GM20000 (cell line): ENCODE measurements at places on chromosomes 7 and 10.

- no peak for DNase-seq
Observed at GRCh38 chr7:126529833-126530232, 722.9 kb downstream of the GRM8 start.

DNA sequence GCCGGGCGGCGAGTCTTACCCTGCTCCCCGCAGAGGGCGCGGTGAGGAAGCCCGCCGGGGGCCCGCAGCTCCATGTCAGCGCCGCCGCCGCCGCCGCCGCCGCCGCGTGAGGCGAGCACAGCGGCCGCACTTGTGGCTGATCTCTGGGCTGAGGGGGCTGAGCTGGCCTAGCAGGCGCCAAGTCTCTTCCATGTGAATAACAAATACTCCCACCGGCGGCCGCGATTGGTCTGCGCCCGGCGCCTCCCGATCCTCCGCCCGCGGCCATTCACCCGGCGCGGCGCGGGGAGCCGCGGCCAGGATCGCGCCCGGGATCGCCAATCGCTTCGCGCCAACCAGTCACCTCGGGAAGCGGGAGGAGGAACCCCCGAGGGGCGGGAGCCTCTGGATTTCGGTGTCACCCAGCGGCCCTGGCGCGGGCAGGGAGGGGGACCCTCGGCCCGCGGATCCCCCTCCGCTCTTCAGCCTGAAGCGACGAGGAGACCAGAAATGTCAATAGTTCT is at the start of gene GRM8:
TSS of gene GRM8 (minus strand) at position 164 of the 503 bp plus-strand sequence.
- DNase-seq = peak; percentile 52

DNA sequence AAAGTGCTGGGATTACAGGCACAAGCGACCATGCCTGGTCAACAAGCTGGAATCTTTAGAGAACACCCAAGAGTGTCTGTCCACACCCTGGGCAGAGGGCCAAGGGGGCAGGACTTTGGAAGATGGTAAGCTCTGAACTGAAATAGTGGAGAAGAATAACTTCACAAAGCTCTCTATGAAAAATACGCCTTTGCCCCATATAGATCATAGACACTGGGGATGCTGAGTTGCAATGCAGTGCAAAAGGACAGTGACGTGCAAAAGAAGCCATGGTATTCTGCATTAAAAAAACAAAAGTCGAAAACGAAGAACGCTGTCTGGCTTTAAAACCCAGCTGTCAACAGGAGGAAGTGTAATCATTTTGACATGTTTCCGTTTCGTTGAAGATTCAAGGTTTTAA is 353.6 kb downstream of the CALN1 start:
- no peak for DNase-seq

DNA sequence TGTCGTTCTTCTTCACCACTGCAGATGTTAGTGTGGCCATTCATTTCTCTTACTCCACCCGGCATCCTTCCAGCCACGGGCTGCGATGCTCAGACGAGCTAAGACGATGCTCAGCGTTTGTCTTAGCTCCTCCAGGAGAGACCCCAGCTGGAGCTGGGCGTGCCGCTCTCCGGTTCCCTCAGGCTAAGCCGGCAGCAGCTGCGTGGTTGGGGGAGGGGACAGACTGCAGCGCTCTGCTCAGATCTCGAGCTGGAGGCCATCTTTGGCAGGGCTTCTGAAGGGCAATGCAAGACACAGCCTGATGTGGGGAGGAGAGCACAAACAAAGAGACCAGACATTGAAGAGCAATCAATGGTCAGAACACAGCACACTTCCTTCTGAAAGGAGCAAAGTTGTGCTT is 4.8 kb downstream of the INA start:
- no peak for DNase-seq

DNA sequence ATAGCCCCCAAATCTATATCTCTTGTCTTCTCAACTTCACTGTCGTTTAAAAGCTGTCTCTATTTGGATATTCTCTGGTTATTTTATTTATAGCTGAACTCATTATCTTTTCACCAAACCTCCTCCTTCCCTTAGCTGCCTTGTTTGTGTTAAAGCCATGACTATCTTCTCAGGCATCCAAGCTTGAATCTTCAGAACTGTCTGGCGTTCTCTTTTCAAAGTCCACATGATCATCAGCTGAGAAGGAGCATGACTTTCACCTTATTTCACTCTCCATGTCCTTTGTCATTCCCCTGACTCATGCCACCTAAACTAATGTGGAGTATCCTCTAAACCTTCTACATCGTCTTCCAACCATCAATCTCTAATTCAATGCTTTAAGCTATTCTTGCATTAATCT is 5.7 kb upstream of the GLCCI1 start:
- DNase-seq = no peak

DNA sequence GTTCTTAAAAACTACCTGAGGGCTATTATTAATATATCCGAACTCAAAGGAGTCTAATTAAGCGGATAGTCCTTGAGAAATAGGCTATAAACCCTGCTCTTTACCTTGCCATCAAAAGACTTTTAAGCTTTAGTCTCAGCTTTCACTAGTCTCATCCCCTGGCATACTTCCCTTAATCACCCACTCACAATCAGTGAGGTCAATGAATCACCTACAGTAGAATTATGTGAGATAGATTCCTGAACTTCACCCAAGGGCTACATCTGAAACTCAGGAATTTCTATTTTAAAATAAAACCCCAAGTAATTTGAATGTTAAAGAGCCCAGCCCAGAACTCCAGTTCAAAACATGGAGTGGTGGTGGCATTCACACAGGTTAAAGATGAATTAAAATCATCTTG is 108.7 kb downstream of the ETV1 start:
- no peak for DNase-seq

DNA sequence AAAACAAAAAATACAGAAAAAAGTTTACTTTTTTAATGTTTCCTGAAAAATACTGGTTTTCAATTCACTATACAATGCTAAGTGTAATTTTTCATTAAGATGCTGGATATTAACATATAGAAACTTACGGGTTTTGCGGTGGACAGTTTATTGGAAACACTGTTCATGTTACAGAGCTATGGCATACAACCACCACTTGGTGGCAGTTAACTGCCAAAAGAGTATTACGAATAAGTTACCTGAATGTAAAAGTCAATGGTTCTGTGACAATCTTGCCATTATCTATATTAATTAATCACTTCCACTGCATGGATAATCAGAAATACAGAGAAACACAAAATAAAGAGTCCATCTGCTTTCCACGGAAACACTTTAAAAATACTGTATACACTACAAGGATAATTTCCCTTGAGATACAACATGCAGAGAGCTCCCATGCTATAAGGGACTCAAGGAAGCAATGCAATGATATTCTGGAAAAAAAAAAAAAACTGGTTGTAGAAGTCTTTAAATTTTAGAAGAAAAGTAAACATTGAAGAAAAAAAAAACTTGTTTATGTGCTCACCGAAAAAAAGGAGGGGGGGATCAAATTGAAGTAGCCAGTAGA is 97.0 kb downstream of the TPK1 start:
- peak; percentile 20 for DNase-seq

GRCh38 chr7:25476863-25477499 is 248.7 kb upstream of the NPVF start:
- DNase-seq = no peak

DNA sequence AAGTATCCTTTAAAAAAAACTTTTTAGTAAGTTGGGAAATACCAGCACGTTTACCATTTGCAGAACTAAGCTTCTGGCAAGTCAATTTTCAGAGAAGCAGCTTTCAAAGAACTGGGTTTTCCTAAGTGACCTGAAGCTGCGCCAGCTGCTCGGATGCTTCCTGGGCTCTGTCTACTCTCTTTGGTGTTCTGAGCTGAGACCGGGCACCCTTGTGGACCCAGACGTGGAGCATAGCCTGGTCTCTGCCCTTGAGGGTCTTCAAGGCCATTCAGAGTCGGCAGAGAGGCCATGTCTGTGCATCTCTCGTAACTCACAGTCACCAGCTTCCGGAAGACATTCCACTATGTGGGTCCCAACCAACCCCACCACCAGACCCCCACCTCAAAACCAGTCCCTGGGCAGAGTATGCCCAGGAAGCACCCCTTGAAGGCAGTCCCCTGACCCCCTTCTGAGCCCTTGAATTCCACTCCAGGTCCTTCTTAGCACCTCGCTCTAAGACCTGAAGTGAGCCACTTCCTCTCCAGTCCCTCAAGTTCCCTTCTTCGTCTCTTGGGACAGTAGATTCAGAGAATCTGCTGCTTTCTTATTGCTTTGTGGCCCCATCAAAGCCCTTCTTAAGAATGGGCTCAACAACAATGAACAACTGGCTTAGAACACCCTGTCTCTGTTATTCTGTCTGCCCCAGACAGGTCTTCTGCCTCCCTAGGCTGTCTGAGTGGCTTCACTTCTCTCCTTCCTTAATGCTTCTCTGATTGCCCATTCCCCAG is 8.5 kb downstream of the CALML5 start:
- DNase-seq = no peak

DNA sequence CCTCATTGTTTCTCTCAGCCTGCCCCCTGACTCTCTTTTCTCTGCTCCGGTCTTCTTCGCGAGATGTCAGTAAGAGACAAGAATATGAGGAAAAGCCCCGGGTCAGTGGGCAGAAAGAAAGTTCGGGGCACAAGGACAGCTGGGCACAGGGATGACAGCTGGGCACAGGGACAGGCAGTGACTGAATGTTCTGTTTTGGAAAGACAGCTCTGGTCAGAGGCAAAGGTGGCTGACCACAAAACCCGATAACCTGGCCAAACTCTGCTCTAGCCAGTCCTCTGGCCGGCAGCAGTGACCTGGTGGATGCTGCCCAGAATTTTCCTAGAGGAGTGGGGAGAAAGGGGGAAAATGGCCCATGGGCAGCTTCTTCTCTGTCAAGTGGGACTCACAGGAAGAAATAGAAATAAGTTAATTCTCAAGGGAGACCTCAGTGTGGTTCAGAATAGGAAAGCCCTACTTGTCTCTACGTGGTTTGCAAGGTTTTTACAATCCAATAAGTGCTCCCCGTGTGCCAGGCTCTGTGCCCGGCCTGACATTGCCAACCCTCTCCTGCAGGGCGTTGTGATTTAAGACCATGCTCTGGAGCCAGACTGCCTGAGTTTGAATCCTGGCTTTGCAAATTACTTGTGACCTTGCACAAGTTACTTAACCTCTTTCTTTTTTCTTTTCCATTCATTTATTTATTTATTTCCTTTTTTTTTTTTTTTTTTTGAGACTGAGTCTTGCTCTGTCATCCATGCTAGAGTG is 110.6 kb upstream of the ZNF716 start:
- no peak for DNase-seq

GRCh38 chr7:43792471-43793150 is 34.1 kb downstream of the BLVRA start:
- DNase-seq = no peak

- DNase-seq = no peak
Observed at GRCh38 chr10:58431903-58432302, 46.7 kb downstream of the TFAM start.

DNA sequence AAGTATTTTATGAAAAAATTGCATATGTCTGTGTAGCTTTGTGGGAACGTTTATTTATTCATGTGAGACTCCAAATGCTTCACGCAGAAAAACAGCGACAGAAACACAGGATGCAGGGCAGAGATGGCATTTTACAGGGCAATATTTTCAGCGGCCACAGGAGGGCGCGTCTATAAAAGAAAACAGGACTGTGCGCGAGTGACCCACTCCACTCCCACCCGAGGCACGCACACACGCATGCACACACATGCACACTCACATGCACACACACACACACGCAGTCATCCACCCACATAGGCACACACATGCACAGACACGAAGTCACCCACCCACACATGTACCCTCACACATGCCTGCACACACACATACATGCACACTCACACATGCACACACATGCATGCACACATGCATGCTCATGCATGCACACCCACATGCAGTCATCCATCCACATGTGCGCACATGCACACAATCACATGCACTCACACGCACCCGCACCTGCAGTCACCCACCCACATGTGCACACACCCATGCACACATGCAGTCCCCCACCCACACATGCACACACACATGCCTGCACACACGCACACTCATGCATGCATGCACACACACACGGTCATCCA is 96.3 kb downstream of the DNAJB6 start:
- peak; percentile 74 for DNase-seq

- no peak for DNase-seq
Observed at GRCh38 chr10:90788968-90789367, 68.9 kb downstream of the HTR7 start.

DNA sequence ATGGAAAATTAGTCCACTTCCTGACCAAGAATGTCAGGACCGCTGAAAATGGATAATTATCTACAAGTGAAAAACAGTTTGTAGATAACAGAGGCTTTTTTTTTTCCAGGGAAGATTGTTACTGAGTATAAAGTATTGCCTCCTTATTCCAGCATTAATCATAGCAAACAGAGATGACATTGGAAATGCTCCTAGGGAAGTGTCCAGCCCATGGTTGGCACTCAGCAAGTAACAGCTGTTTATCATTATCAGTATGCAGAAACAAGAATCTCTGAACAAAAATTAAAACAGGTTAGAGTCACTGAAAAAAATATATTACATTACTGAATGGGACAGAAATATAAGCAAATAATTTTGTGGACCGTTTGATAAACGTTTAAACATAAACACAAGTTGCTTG is 14.6 kb downstream of the FGL2 start:
- no peak for DNase-seq

DNA sequence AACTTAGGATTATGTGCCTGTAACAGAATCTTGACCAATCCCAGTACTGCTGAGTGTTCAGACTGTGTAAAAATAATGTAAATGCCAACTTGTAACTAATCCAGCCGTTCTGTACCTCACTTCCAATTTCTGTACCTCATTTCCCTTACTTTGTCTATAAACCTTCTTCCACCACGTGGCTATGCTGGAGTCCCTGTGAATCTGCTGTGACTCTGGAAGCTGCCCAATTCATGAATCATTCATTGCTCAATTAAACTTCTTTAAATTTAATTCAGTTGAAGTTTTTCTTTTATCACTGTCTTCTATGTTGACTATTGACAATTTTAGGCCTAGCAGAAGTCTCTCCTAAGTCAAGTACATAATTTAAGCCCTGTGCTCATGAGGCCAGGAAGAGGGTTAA is 215.3 kb upstream of the RHOBTB1 start:
- no peak for DNase-seq

DNA sequence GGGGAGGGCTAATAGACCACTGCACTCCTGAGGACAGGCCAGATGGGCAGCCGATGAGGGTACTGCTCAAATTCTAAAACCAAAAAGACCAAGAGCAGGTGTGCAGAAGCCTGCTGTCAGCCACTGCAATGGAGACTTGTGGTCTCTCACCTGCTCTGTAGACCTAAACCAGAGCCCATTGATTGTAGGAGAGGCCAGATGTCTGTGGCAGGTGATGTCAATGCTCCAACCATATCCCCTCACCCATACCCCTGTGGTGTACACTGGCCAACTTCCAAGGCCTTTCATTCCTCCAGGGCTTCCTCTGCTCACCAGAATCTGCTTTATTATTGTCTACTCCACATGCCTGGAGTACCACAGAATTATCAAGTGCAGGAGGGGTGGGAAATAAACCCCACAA is 116.9 kb upstream of the CHST15 start:
- DNase-seq = no peak

DNA sequence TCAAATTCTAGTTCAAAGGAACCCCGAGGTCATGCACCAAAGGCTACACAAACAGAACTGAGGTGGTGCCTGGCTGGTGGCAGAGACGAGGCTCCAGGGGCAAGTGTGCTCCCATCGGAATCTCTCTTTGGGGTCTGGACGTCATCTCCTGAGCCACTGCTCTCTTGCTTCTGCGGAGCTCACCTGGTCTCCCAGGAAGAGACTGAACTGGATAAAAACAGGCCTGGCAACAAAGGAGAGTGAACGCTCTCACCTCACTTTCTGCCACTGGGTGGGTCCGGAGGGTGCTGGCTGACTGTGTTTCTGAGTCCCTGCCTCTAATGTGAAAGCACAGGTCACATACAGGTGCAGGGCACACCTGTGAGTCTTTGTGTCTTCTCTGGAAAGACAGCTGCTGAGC is 22.4 kb downstream of the VIPR2 start:
- DNase-seq = no peak

GRCh38 chr10:86651021-86651471 is 3.3 kb upstream of the OPN4 start:
- no peak for DNase-seq
